ENCODE measurements at places on chromosomes 13 and 19.

GRCh38 chr13:99821741-99822140 is 149.8 kb downstream of the ZIC5 start:
- H3K27ac ChIP-seq, result no peak overlapping the region
- no peak for DNase-seq
- H3K36me3 ChIP-seq, result no peaks in the 10 kb centered on the region
- H3K4me3 ChIP-seq, result no peak overlapping the region
- no peaks in the 10 kb centered on the region for H3K4me1 ChIP-seq

GRCh38 chr19:37593996-37594303 is 642 bp downstream of the ZNF571 start:
- H3K27me3 ChIP-seq, result no peaks in the 10 kb centered on the region
- no peak for DNase-seq
- H3K4me1 ChIP-seq, result peaks cover 19% of the 10 kb centered on the region
- peak overlapping the region; percentile 94 for H3K4me3 ChIP-seq
- H3K27ac ChIP-seq, result peak overlapping the region; percentile 95
- H3K36me3 ChIP-seq, result peaks cover 15% of the 10 kb centered on the region

GRCh38 chr13:102089177-102089576 is 312.7 kb downstream of the FGF14 start:
- H3K36me3 ChIP-seq, result no peaks in the 10 kb centered on the region
- no peak for DNase-seq
- peaks cover 32% of the 10 kb centered on the region for H3K27me3 ChIP-seq
- no peak overlapping the region for H3K27ac ChIP-seq
- H3K4me3 ChIP-seq, result no peak overlapping the region

GRCh38 chr19:29760752-29761502 is 45.9 kb upstream of the C19orf12 start:
- no peak overlapping the region for H3K27ac ChIP-seq
- no peak for DNase-seq
- no peak overlapping the region for H3K4me3 ChIP-seq
- H3K36me3 ChIP-seq, result no peaks in the 10 kb centered on the region
- peaks cover 4% of the 10 kb centered on the region for H3K27me3 ChIP-seq

DNA sequence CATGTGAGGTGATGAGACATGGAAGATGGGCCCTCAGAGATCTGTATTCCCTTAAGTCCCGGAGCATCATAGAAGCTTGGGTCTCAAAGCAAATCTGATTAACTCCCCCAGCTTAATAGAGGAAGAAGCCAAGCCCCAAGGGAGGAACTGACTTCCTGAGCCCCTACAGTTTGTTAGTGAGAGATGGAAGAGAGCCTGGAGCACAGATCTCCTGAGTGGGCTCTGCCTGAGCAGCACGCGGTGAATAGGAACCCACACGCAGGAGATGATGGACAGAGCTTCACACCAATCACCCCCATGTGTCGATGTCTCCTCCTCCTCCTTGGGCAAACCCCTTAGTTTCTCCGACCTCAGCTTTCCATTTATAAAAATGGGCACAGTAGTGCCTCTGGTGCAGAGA is 50.1 kb upstream of the ATP12A start:
- peaks cover 2% of the 10 kb centered on the region for H3K27me3 ChIP-seq
- H3K4me3 ChIP-seq, result no peak overlapping the region
- no peaks in the 10 kb centered on the region for H3K36me3 ChIP-seq
- no peaks in the 10 kb centered on the region for H3K4me1 ChIP-seq
- no peak overlapping the region for H3K27ac ChIP-seq
